ENCODE measurements at places on chromosomes 11 and 22. TPM values are rescaled to one million over a fixed set of nuclear protein-coding genes. Genes with fewer than 3 reads are reported as not detected.

- DNase-seq = no peak
Observed at GRCh38 chr11:69501121-69501489, 19.6 kb downstream of the LINC01488 start.

GRCh38 chr11:95242091-95242844 is 11.3 kb upstream of the SESN3 start:
- DNase-seq = no peak

DNA sequence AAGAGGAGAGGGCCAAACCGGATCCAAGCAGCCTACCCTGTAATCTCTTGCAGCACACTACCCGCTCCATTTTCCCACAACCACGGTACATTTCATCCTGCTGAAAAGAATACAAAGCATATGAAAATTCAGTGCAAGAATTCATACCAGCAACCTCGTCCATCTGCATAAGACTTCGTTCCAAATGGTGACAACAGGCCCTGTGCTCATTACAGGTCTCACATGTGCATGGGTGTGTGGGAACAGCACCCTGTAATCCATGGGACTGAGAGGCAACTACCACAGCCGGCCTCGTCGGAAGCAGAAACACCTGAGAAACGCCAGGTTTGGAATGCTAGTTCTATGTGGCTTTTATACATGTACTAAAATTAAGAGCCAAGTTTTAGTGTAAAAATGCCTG is 52.3 kb downstream of the LARGE1 start:
- no peak for DNase-seq

DNA sequence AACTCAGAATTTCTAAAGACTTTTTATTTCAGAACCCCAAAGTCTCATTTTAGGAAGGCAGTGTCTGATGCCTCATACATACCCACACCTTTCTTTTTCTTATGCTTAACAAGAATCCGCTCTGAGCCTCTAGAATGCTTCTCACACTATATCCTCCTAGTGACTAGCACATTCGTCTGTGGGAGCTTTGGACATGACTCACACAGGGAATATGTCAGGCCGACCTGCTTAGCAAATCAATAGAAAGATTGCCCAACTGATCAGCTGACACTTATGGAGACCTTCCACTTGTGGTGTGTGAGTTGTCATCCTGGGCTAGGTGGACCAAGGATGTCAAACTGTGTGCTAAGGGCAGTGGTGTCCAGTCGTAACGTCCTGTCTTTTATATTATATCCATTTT is 129.9 kb upstream of the TTC12 start:
- DNase-seq = no peak

Gene PATL1
- total RNA-seq = 59.6 TPM

Gene OVOL1
- not detected for total RNA-seq

Gene INSC
- not detected for total RNA-seq

GRCh38 chr11:2151500-2152257 is 9.3 kb downstream of the INS start:
- DNase-seq = peak; percentile 82

DNA sequence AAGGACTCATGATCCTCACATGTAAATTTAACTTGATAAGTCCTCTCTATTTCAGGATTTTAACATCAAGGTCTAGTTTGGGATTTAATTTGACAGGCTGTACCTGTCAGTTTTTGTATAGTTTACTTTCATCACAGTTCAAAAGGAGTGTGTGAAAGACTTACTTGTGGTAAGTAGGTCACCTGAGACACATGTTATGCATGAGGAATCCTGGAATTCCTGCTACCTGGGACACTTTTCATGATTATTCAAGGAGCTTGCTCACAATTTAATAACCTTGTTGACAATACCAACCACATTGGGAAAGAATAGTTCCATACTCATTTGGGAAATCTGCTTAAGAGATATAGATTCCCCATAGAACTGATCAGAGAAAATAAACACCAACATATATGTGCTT is 15.8 kb upstream of the SLC36A4 start:
- DNase-seq = no peak

Gene DRAP1
- 218 TPM for total RNA-seq

- DNase-seq = no peak
Observed at GRCh38 chr11:77784572-77784971, 36.0 kb downstream of the RSF1 start.

Gene SAA1
- total RNA-seq = not detected

DNA sequence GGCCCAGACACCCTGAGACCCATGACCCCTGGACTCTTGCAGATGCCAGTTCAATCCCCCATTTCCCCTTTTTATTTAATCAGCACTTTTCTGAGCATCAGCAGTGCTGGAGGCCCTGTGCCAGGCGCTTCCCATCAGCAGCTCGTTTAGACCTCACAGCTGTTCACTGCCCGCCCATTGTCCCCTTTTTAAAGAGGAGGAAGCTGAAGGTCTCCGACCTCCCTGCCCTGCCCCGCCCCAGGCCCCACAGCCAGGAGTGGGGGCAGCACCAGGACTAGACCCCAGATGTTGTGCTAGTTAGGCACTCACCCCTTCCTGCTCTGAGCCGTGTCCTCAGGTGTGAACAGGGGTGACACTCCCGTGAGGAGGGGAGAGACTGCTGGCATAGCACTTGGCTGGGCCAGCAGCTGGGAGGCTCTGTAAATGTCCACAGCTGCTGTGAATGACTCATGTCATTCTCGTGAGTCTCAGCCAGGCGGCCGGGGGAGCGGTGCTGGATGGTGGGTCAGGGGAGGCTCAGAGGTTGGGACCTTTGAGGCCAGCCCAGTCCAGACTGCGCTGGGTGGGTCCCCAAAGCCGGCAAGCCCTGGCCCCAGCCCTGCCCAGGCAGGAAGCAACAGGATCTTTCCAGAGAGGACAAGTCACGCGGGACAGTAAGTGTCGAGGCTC is 19.9 kb downstream of the EMID1 start:
- DNase-seq = no peak

- DNase-seq = no peak
Observed at GRCh38 chr11:101327908-101328307, 198.3 kb upstream of the PGR start.

Gene KCNJ11
- 0.64 TPM for total RNA-seq

Gene JHY
- 2.9 TPM for total RNA-seq

GRCh38 chr22:27240298-27241075 is 561.1 kb downstream of the MN1 start:
- no peak for DNase-seq

DNA sequence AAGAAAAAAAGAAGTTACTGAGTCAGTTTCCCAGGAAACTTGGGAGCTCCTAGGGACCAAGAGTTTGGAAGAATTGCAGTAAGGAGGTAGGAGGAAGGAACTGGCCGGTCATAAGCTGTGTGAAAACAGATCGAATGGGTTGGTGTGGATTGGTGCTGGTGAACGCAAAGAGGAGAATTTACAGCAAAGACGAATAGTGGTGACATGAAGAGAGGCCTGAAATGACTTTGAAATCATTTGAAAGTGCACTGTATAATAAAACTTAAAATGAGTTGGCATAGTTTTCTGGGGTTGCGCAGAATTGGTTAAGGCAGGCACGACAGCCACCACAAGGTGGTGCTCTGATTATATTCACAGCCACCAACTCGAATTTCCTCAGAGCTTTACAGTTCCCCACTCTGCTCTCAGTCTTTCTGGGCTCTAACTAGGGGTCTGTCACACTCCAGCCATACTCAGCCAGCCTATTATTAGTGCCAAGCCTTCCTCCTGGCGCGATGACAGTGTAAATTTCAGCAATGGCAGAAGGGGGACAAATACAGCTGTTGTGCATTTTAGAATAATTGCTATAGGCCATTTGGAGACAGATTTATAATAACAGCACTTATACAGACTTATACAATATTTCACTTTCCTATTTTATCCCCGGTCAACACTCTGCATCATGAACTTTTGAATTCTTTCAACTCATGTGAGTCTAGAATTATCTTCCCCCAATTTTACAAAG is 8.3 kb upstream of the HTR3B start:
- peak; percentile 44 for DNase-seq

DNA sequence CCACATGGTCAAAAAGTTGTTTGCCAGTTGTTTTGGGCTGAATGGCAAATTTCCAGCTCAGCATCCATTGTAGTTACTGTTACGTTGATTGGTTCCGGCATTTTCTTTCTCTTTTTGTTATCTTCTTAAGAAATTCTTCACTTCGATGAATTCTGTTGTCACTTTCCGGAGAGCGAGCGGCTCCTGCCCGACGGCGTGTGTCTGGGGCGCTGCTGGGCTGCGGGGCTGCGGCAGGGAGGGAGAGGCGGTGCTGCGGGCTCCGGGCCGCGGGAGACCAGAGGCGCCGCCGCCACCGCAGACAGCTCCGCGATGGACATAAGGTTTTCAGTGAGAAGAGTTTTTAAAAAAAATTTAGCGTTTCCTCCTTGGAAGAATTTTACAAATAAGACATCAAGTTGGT is 117.4 kb downstream of the RRM1 start:
- no peak for DNase-seq

Gene MCAM
- total RNA-seq = 1.4 TPM

Gene MS4A3
- total RNA-seq = not detected

Gene NCR3LG1
- 0.30 TPM for total RNA-seq

DNA sequence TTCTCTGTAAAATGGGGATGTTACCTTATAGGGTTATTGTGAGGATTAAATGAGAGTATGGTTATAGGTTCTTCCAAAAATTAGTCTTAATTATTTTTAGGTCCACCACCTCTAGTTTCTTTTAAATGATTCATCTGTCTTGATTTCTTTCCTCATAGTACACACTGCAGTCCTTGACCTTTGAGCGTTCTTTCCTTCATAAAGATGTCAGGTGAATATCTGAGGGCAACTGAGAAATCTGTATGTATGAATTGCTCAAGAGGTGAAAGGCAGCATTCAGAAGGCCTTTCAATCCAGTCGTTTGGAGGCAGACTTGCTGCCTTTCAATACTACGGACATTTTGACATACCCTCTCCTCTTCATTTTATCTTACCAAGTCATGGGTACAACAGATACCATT is 380.7 kb downstream of the INSC start:
- DNase-seq = no peak

Gene SLC7A4
- total RNA-seq = not detected

Gene CCND1
- 0.21 TPM for total RNA-seq

DNA sequence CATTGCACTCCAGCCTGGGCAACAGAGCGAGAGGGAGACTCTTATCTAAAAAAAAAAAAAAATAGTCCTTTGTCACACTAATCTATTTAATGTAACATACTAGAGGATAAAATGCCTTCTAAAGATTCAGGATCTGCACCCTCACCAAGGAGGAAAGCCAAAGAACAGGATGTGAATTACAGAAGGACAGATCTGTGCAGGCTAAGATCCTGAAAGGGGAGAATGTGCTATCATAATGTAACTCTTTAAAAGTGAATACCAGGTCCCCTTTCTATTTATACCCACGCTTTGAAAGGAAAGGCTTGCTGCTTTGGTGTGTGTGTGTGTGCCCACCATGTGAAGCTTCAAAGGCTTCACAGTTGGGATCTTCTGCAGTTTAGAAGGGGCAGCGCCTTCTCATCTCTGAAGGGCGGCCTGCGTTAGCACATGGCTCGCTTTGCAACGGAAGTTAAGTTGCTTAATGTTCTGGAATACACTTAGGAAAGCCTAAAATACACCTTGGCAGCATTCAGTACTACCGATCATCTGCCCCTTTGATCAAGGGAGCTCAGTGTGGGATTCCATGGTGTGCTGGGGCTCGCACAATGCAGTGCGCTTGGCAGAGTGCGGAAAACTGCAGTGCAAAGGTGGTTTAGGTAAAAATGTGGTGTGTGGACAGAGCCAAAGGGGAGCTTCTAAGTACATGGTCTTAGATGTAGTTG is 6.8 kb downstream of the CECR2 start:
- DNase-seq = no peak

GRCh38 chr22:31137721-31138120 is 2.6 kb downstream of the PLA2G3 start:
- no peak for DNase-seq

DNA sequence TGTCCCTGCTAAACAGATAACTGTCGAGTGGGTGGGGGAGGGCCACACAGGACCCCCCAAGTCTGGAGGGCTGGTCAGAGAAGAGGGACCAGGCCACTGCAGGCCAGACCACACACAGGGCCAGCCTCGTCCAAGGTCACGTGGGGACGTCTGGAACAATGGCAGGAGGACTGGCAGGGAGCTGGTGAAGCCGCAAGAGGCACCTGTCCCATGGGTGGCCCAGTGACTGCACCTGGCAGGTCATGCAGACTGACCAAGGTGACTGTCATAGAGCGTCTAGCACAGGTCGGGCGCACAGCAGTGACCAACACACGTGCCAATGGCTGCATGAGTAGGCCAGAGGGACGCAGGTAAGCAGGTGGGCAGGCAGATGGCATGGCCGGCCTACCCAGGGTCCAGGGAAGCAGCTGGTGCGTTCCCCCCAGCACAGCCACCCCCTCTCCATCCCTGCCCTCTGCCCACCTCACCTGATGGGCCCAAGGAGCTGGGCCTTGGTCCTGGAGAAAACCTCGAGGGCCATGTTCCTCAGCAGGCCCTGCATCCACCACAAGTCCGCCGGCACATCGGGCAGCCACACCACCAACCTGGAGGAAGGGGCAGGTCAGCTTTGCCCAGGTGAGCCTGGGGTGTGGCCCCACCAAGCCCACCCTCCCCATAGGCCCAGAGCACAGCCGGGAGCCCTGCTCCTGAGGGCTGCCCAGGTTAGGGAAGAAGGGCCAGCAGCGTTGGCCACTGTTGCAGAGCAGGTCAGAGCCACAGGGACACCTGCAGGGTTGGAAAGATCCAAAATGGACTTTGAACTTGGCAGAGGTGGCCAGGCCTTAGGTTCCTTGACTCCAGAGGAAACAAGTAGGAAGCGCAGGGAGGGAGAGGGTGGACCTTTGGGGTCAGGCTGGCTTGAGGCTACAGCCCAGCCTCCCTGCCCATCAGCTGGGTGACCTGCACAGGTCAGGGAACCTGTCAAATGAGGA is 10.4 kb downstream of the PNPLA5 start:
- no peak for DNase-seq

DNA sequence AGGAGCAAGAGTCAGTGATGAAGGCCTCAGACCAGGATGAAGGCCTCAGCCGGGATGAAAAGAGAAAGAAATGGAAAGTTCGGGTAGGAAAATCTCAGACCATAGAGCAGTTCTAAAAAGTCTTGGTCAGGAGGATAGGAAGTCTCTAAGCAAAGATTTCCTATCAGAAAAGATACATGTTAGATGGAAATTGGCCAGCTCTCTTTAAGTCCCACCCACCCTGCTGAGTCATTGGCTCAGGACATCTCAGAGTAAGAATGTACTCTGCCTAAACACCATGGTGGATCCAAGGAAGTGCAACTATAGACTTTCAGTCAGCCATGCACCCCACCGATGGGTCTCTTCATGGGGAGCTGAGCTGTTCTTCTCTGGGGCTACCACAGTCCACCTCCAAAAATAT is 4.4 kb downstream of the OR8B3 start:
- no peak for DNase-seq

- DNase-seq = no peak
Observed at GRCh38 chr22:49786976-49787706, 40.5 kb downstream of the BRD1 start.

- DNase-seq = peak; percentile 20
Observed at GRCh38 chr11:68009391-68010089, 587 bp upstream of the ALDH3B1 start.

Gene MRGPRE
- not detected for total RNA-seq

Gene OR10G6
- not detected for total RNA-seq

- peak; percentile 23 for DNase-seq
Observed at GRCh38 chr11:122108192-122108799, 7.7 kb downstream of the BLID start.

GRCh38 chr11:59573216-59573615 is 42.4 kb downstream of the OSBP start:
- DNase-seq = no peak

Gene CWF19L2
- total RNA-seq = 17.2 TPM

GRCh38 chr11:89490981-89491690 is at the start of gene NOX4:
NOX4 (minus strand) TSS chr11:89491375; CDS start chr11:89491246, 129 bp downstream.
- DNase-seq = no peak

- DNase-seq = no peak
Observed at GRCh38 chr11:128214263-128214662, 373.1 kb downstream of the ETS1 start.

Data from activated CD4-positive, alpha-beta T cell treated with anti-CD3 and anti-CD28 coated beads, Interleukin-2, amount 10 ng/mL, durations not matched to agents 7 days and 5 days (primary cell).